ENCODE measurements at places on chromosomes 16 and 17.
A peak's percentile ranks its signal among the peaks of the same experiment; 100 is the strongest.

DNA sequence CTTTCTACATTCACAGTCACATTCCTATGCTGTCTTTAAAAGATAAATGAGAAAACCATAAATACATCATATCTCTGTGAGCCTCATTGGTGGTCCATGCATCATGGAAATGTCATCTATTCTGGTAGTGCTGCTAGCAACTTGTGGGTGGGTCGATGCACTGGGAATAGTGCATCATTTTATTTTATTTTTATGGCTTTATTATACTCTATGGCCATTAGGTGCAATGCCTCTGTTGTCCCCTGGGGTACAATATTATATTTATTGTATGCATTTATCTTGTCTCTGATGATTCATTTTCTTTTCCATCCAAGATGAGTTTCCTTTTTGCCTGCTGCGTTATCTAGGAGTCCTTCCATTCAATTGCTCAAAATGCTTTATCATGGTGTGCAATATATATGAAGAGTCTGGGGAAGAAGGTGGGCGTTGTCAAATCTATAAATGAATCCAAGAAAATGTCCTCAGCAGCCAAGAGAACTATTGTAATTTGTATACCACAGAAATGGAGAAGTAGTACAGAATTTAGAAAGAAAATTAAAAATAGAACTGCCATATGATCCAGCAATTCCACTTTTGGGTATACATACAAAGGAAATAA lies 324.0 kb downstream of the KCNJ2 start:
- no peak for DNase-seq

DNA sequence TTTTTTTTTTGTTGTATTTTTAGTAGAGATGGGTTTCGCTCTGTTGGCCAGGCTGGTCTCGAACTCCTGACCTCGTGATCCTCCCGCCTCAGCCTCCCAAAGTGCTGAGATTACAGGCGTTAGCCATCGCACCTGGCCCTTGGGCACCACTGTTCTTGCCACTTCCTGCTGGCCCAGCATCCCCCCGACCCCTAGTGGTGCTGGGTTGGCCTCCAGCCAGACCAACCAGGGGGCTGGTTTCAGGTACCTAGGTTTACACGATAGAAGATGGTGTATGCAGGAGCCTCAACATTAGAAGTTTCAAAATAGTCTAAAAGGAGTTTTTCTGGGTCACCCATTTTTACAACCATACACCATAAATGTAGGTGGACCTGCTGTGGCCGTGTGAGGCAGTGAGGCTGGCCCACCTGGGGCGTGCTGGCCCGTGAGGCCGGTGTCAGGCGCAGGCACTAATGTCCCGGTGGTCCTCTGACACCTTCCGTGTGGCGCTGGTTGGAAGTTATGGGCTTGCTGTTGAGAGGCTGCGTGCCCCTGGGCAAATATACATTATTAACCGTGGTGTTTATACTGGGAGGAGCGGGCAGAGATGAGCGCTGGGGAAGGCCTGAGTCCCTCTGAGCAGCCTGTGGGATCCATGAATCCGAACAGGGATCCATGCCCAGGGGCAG lies 43.5 kb downstream of the CFAP20 start:
- no peak for DNase-seq

DNA sequence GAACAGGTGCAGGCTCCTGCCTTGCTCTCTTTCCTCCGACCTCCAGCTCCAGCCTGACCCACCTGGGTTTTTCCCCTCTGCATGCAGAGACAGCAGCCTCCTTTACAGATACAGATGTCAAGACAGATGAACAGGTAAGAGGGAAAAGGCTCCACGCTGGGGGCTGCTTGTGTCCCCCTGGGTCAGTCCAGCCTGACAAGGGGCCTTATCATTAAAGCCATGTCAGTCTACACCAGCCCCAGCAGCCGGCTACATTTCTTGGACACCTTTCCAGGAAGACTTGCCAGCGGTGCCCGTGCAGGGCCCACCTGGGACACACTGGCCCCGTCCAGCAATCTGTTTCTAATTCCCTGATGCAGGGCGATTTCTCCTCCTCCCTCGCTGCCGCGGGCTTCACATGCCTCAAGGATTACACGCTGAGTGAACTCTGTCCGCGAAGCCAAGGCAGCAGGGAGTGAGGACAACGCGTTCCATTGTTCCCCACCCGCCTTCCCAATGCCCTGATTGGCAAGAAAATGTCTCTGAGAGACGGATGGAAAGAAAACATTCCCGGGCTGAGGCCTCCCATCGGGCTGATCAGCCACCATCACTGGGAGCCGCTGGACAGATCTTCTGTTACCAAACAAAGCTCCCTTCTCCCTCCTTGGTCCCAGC lies 184.7 kb downstream of the C16orf95 start:
- DNase-seq = peak; percentile 55

DNA sequence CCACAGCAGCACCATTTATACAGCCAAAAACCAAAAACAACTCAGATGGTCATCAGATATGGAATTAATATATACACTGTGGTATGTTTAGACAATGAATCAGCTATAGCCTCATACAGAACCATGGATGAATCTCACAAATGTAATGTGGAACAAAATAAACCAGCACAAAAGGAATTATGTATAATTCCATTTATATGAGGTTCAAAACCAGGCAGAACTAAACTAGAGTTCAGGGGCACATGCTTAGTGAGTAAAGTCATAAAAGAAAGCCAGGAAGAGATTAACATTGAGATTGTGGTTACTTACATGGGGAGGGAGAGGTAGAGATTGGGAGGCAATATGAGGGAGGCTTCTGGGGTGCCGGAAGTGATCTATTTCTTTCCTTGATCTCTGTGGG lies 231.1 kb downstream of the COPRS start:
- no peak for DNase-seq

GRCh38 chr16:27549464-27549745 lies 308 bp downstream of the GTF3C1 start:
- DNase-seq = no peak

DNA sequence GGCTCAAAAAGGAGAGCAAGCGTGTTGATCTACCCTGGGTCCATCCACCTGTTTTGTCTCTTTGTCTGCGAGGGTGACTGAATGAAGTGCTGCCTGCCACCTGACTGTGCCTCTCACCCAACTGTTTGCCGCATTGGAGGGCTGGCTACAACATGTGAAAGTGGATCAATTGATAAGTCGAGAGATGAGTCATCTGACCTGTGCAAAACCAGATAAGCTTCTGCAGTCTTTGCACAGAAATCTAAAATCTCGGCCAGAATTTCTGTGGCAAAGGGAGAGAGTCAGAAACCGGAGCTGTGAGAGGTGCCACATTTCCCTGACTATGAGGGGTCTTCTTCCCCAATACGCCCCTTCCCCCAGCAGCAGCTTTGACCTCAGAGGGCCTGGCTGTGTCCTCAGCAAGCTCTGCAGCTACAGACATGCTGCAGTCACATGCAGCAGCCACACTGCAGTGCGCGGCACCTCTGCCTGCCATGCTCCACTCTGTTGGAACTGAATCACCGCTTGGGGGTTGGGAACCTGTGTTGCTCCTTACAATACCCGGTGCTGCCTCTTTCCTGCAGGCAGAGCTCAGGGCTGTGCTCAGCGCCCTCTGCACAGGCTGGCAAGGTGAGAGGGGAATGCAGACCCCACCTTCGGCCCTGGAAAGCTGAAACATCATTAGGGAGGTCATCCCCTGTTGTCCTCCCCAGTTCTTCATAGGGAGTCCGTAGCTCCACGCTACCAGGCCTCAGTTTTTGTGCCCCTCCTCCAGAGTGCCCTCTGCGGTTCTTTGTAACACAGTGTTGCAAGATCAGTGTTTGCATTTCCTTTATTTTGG lies 16.2 kb upstream of the HAS3 start:
- no peak for DNase-seq

DNA sequence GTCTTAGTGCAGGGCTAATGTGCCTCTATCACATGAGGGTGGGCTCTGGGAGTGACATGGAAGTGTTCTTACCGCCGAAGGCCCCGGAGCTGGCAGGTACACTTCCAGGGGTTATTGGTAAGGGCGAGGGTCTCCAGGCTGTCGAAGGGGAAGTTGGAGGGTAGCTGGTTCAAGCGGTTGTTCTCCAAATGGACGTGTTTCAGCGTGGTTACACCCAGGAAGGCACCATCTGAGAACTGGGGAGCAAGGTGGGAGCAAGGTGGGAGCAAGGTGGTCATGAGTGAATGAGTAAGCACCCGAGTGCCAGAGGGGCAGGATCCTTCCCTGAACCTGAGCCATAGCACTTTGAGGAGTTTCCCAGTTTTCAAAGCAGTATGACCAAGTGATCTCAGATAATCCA lies 3.0 kb downstream of the CHAD start:
- DNase-seq = no peak

DNA sequence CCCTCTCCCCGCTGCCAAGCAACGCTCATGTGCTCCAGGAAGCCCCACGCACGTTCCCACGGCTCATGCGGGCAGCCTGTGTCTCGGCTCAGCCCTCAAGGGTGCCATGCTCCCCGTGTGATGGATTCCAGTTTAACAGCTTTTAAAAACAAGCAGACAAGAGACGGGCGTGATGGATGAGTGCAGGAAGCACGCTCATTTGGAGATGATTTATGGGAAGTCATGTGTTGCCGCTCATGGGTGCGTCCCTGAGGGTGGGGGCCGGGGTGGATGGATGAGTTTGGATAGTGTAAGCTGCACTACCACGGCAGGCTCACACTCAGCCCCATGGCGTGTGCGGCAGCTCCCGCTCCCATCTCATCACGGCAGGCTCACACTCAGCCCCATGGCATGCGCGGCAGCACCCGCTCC lies 132.8 kb downstream of the RBFOX3 start:
- DNase-seq = no peak

DNA sequence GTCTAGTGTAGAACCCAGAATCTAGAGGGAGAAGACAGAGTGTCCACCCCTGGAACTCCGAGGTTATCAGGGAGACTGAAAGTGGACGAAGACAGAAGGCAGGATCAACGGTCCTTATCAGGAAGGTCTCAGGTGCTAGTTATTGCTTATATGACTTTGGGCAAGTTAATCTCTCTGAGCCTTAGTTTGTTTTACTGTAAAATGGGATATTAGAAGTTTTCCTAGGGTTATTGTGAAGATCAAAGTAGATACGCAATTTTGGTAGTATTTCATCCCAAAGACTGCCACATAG lies 1.2 kb downstream of the RNF167 start:
- DNase-seq = no peak

GRCh38 chr17:61456688-61457225 lies 4.5 kb downstream of the TBX4 start:
- no peak for DNase-seq

GRCh38 chr17:40529991-40530390 lies 28.6 kb upstream of the TNS4 start:
- no peak for DNase-seq

DNA sequence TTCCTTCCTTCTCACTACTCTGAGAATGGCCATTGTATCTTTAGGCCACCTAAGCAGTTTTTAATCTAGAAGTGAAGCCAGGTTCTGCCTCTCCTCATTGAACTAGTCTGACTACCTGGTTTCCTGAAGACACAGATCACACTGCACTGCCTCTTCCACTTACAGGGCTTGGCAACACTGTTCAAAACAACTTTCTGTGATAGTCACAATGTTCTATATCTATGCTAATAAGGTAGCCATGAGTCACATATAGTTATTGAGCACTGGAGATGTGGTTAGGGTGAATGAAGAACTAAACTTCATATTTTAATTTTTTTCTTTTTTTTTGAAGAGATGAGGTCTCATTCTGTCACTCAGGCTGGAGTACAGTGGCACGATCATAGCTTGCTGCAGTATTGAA lies 26.9 kb downstream of the RND2 start:
- no peak for DNase-seq

DNA sequence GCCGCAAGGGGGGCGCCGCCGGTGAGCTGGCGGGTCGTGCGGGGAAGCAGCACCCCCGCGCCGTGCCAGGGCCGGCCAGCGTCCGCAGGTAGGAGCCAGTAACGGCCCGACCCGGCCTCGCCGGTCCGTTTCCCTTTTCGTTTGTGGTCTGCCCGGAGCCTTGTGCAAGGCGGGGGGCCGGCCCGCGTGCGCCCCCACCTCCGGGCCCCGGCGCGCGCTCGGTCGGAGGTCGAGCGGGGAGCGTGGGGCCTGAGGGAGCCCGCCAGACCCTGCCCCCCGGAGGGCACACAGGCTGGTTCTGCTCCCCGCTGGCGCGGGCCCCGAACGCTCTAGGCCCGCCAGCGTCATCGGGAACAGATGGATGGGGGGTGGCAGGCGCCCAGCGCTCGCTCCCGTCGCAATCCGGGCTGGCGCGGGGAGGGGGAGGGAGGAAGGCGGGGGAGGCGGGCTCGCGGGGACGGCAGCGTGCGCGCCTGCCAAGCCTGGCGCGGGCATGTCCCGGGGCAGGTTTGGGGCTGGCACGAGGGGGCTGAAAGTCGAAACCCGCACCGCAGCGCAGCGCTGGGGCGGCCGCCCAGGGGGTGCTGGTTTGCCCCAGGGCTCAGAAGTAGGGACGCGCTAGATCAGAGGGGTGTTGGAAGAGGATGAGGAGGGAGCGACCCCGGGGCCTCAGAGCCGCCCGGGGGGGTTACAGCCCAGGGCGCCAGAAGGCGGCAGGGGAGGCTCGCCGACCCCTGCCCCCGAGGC lies 1.5 kb upstream of the GSE1 start:
- DNase-seq = peak; percentile 91

- DNase-seq = peak; percentile 86
Observed at GRCh38 chr17:27384261-27384701, 72.0 kb upstream of the KSR1 start.

- DNase-seq = no peak
Observed at GRCh38 chr17:19369846-19370492, 7.4 kb upstream of the B9D1 start.

- no peak for DNase-seq
Observed at GRCh38 chr17:74520016-74520434, 11.2 kb downstream of the CD300LB start.

- DNase-seq = peak; percentile 84
Observed at GRCh38 chr17:77542551-77543490, 402.1 kb downstream of the SEC14L1 start.

DNA sequence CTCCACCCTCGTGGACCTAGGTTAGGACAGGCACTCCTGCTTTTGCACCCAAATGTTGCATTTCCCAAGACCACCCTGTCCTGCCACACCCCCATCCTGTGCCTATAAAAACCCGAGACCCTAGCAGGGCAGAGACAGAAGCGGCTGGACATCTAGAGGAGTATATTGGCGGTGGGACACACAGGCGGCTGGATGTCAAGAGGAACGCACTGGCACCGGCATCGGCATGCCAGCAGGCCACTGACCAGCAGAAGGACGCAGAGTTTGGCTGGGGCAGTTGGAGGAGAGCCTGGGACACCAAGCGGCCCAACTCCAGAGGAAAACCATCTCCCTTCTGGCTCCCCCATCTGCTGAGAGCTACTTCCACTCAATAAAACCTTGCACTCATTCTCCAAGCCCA lies 14.7 kb upstream of the WFIKKN2 start:
- no peak for DNase-seq

DNA sequence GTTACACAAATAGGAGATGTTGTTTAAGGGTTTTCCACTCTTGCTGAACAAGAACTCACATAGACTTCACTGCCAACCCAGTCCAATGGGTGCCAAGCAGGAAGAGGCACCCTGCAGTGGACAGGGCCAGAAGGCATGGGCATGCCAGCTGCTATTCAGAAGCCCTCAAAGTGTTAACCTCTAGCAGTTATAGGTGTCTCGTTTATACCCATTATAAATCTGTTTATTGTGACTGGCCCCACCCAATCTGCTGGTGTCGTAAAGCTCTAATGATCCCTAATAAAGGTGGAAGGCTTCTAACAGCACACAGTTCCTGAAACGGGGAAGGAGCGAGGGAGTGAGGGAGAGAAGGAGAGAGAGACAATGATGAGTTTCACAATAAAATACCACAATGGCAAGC lies 23.9 kb downstream of the HNF1B start:
- no peak for DNase-seq
